ENCODE measurements at places on chromosomes 16 and 17. TPM values are rescaled to one million over a fixed set of nuclear protein-coding genes. Genes with fewer than 3 reads are reported as not detected.
A peak's percentile ranks its signal among the peaks of the same experiment; 100 is the strongest.

The AOC2 gene
- total RNA-seq: 2.4 TPM

The SCNN1B gene
- total RNA-seq: not detected

- no peaks in the 10 kb centered on the region for H3K4me1 ChIP-seq
- DNase-seq: no peak
- no peak overlapping the region for H3K4me3 ChIP-seq
- H3K36me3 ChIP-seq: no peaks in the 10 kb centered on the region
Measured at GRCh38 chr17:80423536-80424225, 8.7 kb downstream of the ENDOV start.

GRCh38 chr17:31778523-31778922 lies 80.5 kb downstream of the COPRS start:
- H3K4me3 ChIP-seq: no peak overlapping the region
- no peak for DNase-seq
- H3K27ac ChIP-seq: no peak overlapping the region

- peaks cover 57% of the 10 kb centered on the region for H3K4me1 ChIP-seq
- H3K27ac ChIP-seq: peak overlapping the region; percentile 85
- H3K27me3 ChIP-seq: no peaks in the 10 kb centered on the region
- no peak for DNase-seq
- peaks cover 2% of the 10 kb centered on the region for H3K36me3 ChIP-seq
- H3K4me3 ChIP-seq: peak overlapping the region; percentile 51
Measured at GRCh38 chr17:58517378-58517927, 3.0 kb upstream of the MTMR4 start.

- DNase-seq: no peak
- H3K4me3 ChIP-seq: no peak overlapping the region
- peaks cover 12% of the 10 kb centered on the region for H3K36me3 ChIP-seq
- no peaks in the 10 kb centered on the region for H3K27me3 ChIP-seq
- no peaks in the 10 kb centered on the region for H3K4me1 ChIP-seq
Measured at GRCh38 chr17:2442166-2442565, 41.3 kb upstream of the MNT start.

DNA sequence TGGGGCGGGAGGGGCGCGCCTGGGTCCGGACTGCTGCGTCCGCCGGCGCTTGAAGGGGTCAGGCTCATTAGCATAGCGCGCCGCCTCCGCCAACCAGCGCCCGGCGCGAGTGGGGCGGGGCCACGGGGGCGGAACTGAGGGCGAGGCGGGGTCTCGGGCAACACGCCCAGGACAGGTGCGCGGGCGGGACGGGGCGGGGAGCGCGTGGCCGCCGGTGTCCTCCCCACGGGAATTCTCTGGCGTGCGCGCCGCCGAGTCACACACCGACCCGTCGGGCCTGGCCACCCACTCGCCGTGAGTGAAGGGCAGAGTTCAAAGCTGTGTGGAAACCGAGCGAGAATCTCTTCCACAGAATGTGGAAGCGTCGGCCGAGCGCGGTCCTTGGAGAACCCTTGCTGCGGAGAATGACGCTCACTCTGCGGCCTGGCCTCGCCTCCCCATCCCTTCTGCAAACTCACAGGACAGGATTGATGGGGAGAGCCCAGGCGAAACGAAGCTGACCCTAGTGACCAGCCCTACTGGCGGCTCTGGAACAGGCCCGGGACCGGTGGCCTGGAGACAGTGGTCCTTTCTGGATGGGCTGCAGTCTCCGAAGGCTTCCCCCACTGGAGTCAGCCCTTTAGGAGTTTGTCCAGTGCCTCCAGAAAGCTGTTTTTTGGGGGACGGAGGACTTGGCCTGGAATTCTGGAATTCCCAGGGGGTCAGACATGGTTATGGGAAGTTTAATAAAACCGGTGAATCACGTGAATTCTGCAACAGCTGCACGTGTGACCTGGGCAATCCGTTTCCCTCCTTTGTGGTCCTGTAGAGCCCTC lies at the start of gene SNAI3:
Gene SNAI3 (minus strand): TSS at position 69 of the 815 bp plus-strand sequence. CDS start 101 bp downstream, outside the sequence.
- H3K27ac ChIP-seq: peak within 1 kb of the TSS; percentile 69
- peak; percentile 83 for DNase-seq
- H3K4me1 ChIP-seq: peaks cover 7% of the 10 kb centered on the region
- no peaks in the 10 kb centered on the region for H3K36me3 ChIP-seq
- no peaks in the 10 kb centered on the region for H3K27me3 ChIP-seq

- no peaks in the 10 kb centered on the region for H3K27me3 ChIP-seq
- H3K4me1 ChIP-seq: peaks cover 7% of the 10 kb centered on the region
- DNase-seq: no peak
- H3K4me3 ChIP-seq: no peak overlapping the region
- H3K27ac ChIP-seq: no peak overlapping the region
Measured at GRCh38 chr17:74455821-74456220, 10.6 kb upstream of the CD300A start.

The IL34 gene
- 0.25 TPM for total RNA-seq

DNA sequence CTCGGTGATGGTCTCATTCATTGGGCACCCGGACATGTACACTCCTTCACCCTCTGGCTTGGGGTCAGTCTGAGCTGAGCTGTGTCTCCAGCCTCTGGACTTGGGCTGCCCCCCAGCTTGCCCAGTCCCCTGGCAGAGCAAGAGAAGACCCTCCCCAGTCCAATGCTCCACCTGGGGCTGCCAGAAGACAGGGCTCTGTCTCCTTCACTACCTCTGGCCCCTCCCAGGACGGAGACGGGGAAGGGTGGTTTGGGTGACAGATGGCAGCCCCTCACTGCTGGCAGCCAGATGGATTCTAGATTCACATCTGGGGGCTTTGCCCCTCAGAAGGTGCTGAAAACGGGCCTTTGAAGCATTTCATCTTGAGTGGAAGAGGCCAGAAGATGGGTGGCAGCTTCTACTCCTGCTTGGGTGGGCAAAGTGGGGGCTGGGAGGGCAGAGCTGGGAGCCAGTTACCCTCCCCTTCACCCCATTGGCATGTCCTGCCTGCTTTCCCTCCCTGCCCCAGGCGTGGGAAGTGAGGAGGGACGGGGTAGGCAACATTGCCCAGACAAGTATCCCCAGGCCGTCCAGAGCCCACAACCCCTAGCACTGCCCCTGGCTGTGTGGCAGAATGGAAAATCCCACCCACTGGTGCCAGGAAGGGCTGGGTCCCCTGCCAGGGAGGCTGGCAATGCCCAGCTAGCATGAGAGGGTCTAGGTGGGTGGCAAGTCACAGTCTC lies 13.9 kb downstream of the NGFR start:
- H3K36me3 ChIP-seq: no peaks in the 10 kb centered on the region
- H3K4me3 ChIP-seq: no peak overlapping the region
- H3K4me1 ChIP-seq: peaks cover 4% of the 10 kb centered on the region
- H3K27ac ChIP-seq: peak overlapping the region; percentile 5

DNA sequence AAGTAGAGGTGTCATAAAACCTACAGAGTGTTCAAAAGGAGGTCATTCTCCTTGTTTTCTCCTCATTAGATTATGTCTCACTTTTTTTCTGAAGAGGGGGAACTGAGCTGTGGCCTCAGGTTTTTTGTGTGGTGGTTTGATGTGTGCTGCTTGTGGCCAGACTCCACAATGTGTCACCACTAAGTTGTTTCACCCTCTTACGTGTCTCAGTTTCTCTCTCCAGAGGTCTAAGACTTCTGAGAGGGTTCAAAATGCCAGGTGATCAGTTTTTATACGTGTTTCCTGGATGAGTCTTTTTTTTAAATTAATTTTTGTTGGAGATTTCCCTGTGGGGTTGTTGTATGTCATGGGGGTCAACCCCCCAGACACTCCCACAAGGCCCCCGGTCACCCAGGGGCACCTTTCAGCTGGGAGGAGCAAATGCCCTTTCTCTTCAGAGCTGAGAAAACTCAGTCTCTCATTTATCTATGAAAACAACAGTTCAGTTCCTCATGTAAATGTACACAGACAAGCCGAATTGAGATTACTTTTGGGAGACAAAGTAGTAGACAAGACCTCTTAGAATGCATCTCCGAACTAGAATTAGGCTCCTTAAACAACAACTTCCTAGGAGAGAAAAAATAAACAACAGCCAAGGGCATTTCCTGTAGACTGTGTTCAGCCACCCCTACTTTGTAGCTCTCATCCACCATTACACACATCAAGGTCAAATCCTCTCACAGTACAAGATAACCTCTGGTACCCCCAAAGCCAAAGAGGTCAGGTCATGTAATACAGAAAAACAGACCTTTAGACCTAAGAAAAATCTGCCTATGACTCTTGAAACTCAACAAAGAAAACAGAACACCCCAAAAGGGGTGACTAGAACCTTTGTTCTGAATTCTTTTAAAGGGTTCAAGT lies 23.9 kb upstream of the TMEM98 start:
- H3K36me3 ChIP-seq: no peaks in the 10 kb centered on the region
- no peaks in the 10 kb centered on the region for H3K4me1 ChIP-seq
- H3K27ac ChIP-seq: no peak overlapping the region

GRCh38 chr16:85515830-85516397 lies 97.2 kb upstream of the GSE1 start:
- H3K27ac ChIP-seq: peak overlapping the region; percentile 96
- H3K36me3 ChIP-seq: no peaks in the 10 kb centered on the region
- DNase-seq: peak; percentile 80
- H3K4me3 ChIP-seq: no peak overlapping the region

The ZP2 gene
- total RNA-seq: not detected

- no peak overlapping the region for H3K27ac ChIP-seq
- no peaks in the 10 kb centered on the region for H3K27me3 ChIP-seq
Measured at GRCh38 chr17:66344473-66344872, 42.1 kb downstream of the PRKCA start.

The TRAPPC2L gene
- total RNA-seq: 16.3 TPM

- H3K27me3 ChIP-seq: no peaks in the 10 kb centered on the region
- H3K4me1 ChIP-seq: no peaks in the 10 kb centered on the region
- H3K27ac ChIP-seq: no peak overlapping the region
- no peaks in the 10 kb centered on the region for H3K36me3 ChIP-seq
- no peak for DNase-seq
Measured at GRCh38 chr16:79312502-79312901, 288.0 kb downstream of the MAF start.

The FBXL16 gene
- total RNA-seq: under 0.01 TPM
